ENCODE measurements at places on chromosomes 2 and 18.

DNA sequence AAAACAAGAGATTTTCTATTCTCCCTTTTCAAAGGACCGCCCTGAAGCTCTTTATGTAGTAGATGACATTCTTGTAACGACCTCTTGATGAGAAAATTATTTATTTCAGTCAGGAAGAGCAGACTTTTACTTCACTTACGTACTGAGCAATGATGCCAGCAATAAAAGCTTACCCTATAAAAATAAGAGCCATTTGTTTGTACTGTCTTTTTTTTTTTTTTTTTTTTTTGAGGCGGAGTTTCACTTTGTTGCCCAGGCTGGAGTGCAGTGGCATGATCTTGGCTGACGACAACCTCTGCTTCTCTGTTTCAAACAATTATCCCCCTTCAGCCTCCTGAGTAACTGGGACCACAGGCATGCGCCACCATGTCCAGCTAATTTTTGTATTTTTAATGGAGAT lies 39.2 kb downstream of the CRIM1 start:
- no peak for DNase-seq

DNA sequence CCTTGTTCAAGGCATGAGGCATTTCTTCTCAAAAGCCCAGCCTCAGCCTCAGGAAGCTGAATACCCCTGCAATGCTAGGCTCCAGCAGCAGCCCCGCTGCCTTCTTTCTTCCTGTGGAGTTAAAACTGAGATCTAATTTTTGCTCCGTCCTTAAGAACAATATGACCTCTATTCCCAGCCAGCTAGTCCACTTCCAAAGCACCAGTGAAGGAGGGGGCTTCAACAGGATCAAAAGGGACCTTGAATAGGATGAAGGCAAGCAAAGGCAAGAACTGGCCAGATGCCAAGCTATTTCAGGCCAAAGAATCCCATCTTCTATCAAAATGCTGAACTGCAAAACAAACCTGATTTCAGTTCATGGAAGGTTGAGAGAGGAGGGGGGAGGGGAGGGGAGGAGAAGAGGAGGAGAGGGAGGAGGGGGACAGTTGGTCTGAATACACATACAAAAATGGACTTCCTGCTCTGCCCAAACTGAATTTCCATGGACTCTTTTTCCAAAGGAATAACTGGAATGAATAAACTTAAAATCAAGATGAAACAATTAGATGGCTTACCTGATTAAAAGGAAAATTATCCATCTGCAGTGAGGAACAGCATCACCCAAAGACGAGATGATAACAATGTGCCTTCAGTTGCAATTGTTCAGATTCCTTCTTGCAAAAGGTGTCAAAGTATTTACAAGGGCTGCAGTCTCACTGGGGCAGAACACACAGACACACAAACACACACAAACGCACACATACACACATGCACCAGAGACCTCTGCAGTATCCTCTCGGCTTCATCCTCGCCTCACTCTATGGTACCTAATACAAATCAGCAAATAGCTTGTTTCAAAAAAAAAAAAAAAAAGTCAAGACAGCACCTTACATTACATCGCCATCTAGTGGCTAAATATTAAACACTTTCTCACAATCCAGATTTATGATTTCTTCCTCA lies at the start of gene SCN1A:
SCN1A (minus strand) TSS at position 804 of the 939 bp plus-strand sequence. CDS start 54,399 bp downstream, outside the sequence.
- peak; percentile 20 for DNase-seq

GRCh38 chr2:232133078-232133477 lies 171.6 kb downstream of the DIS3L2 start:
- no peak for DNase-seq

DNA sequence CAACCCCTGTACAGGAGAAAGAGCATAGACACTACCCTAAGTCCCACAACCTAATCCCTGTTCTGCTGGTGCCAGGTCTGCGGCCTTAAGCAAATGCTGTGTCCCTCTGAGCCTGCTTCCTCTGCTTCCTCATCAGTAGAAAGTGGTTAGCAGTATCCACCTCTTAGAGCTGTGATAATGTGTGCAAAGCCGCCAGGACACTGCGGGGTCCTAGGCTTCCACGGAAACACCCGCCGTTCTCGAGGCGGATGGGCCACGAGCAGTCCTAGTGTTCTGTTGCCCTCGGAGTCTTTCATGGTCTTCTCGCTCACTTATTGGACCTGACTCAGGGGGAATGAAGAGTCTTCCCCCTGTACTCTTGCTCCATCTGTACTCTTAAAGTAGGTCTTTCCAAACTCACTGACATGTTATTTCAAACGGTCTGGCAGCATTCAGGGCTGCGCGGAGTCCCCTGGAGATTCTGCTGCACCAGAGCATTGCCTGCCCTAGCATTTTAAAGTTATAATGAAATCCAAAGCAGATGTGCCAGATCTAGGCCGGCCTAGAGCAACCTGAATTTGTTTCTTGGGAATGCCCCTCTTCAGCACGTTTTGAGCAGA lies 107.2 kb upstream of the ZNF236 start:
- DNase-seq = no peak

GRCh38 chr2:168085801-168086361 lies 161.5 kb downstream of the STK39 start:
- DNase-seq = no peak

- DNase-seq = no peak
These were observed 26.5 kb downstream of the SLC4A5 start for GRCh38 chr2:74316627-74317295.

- no peak for DNase-seq
These were observed 26.7 kb downstream of the CIB4 start for GRCh38 chr2:26614216-26615138.

GRCh38 chr2:109421101-109421500 lies 192.7 kb downstream of the SEPTIN10 start:
- DNase-seq = no peak

DNA sequence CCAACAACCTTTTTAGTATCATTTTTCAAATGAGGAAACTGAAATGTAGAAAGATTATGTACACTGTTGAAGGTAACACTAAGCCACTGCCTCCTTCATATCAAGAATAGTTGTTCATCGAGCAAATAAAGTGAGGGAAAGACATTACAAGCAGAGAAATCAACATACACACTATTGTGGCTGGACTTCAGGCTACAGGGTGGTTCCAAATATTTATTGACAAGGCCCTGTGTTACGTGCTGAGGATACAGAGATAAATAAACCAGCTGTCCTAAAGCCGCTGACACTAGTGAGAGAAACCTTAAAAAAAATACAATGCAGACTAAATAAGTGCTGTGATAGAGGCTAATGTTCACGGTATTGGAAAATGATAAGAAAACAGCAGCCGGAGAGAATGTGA lies 1.9 kb upstream of the LNPK start:
- DNase-seq = no peak

- no peak for DNase-seq
These were observed 1.4 kb downstream of the GPR35 start for GRCh38 chr2:240626531-240627300.

GRCh38 chr2:241114836-241115235 lies 12.7 kb upstream of the MTERF4 start:
- DNase-seq = no peak

GRCh38 chr2:94753466-94753998 lies 117.7 kb upstream of the TEKT4 start:
- no peak for DNase-seq

GRCh38 chr2:159982842-159983785 lies 79.3 kb downstream of the PLA2R1 start:
- DNase-seq = no peak

- DNase-seq = no peak
These were observed 97.5 kb downstream of the SH3YL1 start for GRCh38 chr2:166381-166780.

- no peak for DNase-seq
These were observed 142.9 kb downstream of the ASB1 start for GRCh38 chr2:238569507-238570195.

DNA sequence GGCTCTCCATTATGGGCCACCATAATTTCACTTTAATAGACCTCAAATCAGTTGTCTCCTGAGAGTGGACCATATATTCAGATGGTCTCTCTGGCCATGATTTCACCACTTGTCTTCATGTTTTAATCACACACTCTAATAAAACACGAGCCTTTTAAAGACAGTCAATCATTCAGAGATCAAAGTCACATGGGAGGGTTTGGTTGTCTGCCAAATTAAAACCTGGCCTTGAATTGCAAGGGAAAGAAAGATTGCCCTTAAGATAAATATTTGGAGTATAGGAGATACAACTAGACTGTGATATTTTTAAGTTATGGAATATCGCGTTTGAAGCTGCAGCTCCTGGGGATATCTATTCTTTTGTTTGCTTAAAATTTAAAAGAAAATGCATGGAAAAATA lies 377.8 kb upstream of the DDX18 start:
- no peak for DNase-seq

GRCh38 chr18:45998244-45998643 lies 31.1 kb upstream of the EPG5 start:
- no peak for DNase-seq

DNA sequence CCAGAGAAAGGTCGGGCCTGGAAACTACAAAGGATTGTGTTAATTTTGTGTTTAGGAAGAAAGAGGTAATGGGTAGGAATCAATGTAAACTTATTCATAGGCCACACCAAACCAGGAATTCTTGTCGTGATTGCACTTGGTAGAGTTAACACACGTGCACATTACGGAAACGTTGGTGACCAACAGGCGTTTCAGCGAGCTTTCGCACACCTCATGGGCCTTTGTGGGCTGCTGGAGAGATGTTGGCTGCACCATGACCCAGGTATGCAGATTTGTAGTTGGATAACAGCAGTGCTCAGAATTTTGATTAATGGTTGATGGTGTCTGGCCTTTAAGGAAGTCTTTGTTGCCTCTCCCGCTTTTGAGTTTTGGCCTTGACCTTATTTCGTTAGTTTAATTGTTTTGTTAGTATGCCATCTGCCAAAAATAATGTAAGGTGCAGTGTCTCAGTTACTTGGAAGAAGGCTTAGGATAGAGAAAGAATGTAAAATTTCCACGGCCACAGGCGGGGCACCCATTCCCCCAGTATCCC lies 1.9 kb downstream of the ZNF236 start:
- DNase-seq = no peak

- DNase-seq = no peak
These were observed 85.1 kb upstream of the ZBTB14 start for GRCh38 chr18:5380586-5380985.

DNA sequence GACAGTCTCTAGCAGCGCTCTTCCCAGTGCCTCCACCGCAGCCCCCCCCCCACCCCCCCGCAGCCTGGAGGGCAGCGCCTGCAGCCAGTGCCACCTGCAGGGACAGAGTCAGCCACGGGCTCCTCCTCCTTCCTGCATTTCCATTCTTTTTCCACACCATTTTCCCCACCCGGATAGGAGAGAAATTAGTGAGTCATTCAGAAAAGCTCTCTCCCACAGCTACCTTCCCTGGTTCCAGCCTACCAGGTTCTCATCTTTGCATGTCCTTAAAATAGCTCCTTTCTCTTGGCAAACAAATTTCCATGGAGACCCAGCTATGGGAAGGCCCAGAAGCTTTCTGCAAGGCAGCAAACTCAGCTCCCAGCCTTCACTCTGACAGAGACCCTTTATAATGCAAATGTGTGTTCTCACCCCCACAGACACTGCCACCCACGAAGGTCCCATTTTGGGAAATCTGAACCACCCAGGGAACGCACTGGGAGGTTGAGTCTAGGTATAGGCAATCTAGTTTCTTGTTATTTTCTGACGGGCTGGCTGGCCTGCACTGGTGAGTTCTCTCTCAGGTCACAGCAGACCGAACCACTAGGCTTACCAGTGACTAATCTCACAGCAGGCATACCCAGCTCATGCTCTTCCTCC lies 41.8 kb upstream of the ATG16L1 start:
- no peak for DNase-seq

DNA sequence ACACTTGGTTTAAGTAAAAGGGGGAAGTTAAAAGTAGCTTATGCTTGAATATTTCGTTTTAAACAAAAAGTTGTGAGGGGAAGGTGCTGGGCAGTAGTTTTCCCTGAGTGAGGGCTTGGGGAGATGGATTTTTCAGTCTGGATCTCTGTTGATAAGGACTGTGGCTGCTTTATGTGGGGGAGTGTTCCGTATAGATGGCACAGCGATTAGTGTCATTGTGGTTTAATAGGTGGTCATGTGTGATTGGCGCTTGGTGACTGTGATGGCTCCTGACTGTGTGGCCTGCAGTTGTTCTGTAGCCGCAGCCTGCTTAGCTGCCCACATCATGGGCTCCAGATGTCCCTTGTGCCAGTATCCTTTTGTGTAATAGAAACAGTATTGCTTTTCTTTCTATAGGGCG lies 156.2 kb downstream of the WDSUB1 start:
- no peak for DNase-seq

DNA sequence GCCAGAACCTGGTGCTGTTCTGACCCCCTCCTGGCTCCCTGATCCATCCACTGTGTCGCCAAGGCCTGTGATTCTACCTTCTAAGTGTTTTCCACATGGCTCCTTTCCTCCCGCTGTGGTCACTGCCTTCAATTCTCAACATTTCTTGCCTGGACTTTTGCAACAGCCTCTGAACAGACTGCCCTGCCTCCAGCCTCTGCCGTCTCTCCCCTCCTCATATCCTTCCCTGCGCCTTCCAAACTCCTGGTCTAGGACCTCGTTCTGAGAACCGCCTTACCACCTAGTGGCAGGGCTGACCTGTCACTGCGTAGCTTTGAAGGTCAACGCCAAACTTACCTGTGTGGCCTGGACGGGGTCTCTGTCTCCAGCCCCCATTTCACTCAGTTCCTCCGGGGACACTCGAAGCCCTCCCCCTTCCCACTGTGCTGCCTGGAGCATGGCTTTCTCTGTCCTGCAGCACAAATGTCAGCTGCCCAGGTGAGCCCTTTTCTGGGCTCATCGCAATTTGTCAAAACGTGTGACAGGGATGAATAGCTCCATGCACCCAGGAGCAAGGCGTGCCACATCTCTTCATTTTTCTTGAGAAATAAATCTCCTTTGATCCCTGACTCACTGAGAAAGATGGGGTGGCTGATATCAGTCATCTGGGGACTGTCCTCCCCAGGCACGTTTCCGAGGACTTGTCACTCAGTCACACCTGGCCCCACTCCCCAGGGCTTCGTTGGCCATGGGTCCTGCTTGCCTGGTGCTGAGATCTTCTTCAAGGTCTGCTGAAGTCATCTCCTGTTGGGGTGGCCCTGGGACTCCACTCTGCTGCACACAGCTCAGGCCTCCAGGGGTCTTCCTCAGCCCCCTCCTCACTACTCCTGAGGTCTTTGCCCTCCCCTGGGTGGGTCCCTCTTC lies 46.7 kb downstream of the LDLRAD4 start:
- no peak for DNase-seq

GRCh38 chr2:97948926-97949325 lies 46.8 kb downstream of the TMEM131 start:
- no peak for DNase-seq

- no peak for DNase-seq
These were observed 218 bp downstream of the DGKD start for GRCh38 chr2:233354500-233354924.

DNA sequence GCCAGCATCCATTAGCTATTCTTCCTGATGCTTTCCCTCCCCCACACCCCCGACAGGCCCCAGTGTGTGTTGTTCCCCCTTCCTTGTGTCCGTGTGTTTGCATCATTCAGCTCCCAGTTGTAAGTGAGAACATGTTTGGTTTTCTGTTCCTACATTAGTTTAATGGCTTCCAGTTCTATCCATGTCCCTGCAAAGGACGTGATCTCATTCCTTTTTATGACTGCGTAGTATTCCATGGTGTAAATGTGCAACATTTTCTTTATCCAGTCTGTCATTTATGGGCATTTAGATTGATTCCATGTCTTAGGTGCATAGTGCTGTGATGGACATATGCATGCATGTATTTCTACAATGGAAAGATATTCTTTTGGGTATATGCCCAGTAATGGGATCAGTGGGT lies 104.7 kb downstream of the TMEM185B start:
- no peak for DNase-seq
